Peyer's patch (tissue), 4 donors: ENCODE measurements at places on chromosomes 5 and 9. TPM values are rescaled to one million over a fixed set of nuclear protein-coding genes. Genes with fewer than 3 reads are reported as not detected.

- DNase-seq, result no peak
These were observed 42.9 kb downstream of the SUB1 start for GRCh38 chr5:32628049-32628844.

DNA sequence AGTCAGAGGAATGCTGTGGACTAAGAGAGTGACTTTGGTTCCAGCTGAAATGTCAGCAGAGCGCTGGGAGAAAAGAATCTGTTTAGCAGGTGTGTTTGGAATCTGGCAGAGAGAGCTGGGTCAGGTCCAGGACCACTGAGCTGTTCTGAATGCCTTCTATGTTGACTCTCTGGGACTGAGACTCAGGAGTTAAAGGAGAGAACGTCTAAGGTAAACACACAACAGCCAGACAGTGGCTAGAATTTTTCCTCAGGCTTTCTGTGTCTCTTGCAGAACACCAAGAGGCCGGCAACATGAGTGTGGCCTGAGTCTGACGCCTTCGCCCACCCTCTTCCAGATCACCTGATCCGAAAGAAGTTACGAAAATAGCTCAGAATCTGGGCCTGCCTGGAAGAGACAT is 107.2 kb upstream of the ZNF462 start:
- DNase-seq, result no peak

DNA sequence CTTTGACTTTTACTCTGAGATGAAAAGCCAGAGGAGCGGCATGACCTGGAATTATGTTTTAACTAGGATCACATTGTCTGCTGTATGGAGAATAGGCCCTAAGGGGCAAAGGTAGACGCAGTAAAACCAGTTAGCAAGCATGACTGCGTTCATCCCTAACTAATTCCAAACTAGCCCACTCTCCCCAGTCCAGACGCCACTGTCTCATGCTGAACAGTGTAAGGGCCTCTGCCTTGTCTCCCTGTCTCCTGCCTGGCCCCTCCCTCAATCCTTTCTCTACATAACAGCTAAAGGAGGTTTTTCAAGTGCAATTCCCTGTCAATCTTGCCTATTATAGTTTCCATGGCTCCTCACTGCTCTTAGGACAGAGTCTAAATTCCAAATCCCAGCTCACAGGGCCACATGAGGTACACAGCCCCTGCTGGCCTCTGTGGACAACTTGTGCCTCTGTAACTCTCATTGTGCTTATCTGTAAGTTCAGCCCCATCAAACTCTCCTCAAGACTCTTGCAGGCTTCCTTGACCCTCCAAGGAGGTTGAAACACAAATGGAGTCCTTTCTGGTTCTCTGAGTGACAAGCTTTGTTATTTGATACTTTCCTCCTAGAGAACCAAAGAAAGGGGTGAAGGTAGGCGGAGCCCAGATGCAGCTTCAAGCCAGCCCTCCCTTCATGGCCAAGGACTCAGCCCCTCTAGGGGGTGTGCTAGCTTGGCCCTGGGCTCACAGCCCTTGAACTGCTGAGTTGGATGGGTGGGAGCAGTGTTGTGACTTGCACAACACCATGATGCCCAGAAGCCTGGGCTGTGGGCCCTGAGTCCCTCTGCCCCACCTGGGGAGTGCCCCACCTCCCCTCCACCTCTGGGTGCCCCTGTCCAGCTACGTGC is 16.0 kb upstream of the SLC22A4 start:
- peak; percentile 70 for DNase-seq

Gene SPINK6
- total RNA-seq, result not detected

Gene TMEM8B
- total RNA-seq, result 11.6 TPM

Gene SPINK4
- 297 TPM for total RNA-seq

Gene TLX3
- total RNA-seq, result not detected
